NCI-H2107 (cell line): ENCODE measurements at places on chromosomes 4 and X.

DNA sequence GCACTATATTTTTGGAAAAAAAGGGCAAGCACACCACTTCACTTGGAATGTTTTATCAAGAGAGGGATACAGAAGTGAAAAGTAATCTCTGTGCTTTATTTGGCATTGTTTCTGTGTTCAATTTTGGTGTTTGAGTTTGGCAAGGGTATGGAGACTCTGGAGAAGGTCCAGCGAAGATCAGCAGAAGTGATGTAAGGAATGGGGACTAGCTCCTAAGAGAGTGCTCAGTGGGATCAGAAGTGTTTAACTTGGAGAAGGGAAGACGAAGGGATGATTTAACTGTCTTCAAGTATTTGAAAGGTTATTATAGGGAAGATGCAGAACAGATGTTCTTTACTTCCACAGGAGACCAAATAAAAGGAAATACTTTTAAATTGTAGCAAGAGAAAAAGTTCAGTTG lies 74.3 kb downstream of the CFAP299 start:
- DNase-seq, result no peak

GRCh38 chr4:152357206-152357605 lies 178.7 kb downstream of the FBXW7 start:
- DNase-seq, result no peak

DNA sequence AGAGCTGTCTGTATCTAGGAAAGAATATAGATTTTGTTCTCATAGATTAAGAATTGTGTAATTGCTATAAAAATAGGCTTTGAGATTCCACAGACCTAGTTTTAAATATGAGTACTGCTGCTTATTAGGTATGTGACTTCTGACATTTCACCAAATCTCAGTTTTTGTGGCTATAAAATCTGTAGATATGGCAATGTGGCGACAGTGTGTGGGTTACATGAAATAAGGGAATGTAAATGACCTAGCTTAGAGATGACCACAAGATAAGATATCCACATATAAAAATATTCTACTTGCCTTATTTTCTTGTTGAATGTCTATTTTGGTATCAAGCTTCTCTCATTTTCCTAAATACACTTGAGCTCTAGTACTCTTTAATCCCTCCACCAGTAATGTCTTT lies 193.8 kb downstream of the UNC5C start:
- no peak for DNase-seq

- DNase-seq, result no peak
Measured at GRCh38 chr4:107120661-107121060, 84.5 kb upstream of the DKK2 start.

GRCh38 chr4:52535793-52536192 lies 123.3 kb downstream of the USP46 start:
- DNase-seq, result no peak

GRCh38 chr4:126991965-126992364 lies 640.8 kb upstream of the INTU start:
- DNase-seq, result no peak
